ENCODE measurements at places on chromosomes 13 and 19. TPM values are rescaled to one million over a fixed set of nuclear protein-coding genes. Genes with fewer than 3 reads are reported as not detected.

- DNase-seq: no peak
These were observed 76.9 kb downstream of the ITGBL1 start for GRCh38 chr13:101529422-101529821.

GRCh38 chr13:44576351-44577235, 463 bp upstream of the TSC22D1 start:
- DNase-seq: peak; percentile 34

GRCh38 chr13:59423708-59424340, 739.9 kb downstream of the DIAPH3 start:
- DNase-seq: no peak

GRCh38 chr19:19238126-19238894, 26.6 kb downstream of the NCAN start:
- no peak for DNase-seq

DNA sequence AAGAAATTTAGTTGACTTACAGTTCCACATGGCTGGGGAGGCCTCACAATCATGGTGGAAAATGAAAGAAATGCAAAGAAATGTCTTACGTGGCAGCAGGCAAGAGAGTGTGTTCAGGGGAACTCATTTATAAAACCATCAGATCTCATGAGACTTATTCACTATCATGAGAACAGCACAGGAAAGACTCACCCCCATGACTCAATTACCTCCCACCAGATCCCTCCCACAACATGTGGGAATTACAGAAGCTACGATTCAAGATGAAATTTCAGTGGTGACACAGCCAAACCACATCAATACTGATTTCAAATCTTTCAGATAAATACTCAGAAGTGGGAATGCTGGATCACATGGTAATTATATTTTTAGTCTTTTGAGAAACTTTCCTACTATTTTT, 1357.9 kb downstream of the SLITRK5 start:
- DNase-seq: no peak

DNA sequence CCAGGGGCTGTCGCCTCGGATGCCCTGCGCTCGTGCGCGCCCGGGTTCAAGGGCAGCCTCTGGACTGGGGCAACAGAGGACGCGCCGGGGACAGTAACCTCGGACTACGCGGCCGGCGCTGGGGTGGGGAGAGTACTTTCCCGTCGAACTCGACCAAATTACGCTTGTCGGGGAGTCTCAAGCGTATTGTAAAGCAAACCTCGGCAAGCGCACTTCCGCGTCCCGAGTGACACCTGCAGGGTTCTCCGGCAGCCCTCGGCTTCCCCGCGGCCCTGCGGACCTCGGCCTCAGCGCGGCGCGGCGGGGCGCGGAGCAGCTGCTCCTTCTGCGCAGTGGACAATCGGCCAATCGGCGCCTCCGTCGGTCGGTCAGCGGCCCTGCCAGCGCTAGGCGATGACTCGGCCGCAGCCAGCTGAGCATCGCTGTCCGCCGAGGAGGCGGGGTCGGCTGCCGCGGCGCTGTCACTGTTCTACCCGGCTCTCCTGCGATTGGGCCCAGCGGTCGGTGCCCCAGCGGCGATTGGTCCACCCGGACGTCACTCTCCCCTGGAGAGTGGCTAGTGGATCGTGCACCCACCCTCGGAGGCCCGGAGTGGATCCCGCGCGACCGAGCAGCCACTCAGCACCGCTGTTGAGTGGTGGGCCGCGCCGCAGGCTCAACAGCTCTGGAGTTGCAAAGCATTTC, at the start of gene SLC46A3:
TSS of gene SLC46A3 (minus strand) at position 428 of the 684 bp plus-strand sequence. CDS start 972 bp downstream, outside the sequence.
- DNase-seq: peak; percentile 99

DNA sequence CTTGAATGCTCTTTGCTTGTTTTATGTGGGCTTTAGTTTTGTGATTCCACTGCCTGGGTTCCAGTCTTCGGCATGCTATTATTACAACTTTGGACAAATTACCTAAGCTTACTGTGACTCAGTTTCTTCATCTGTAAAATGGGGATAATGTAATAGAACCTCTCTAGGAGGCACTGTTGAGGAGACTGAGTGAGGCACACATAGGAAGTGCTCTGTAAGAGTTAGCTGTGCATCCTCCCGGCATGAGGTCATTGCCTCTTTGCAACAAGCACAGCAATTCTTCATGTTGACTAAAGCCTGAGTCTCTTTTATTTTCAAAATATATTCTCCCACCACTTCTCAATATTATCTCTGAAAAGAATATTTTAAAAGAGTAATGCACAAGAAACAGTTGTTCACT, 227.4 kb downstream of the DLEU7 start:
- no peak for DNase-seq

DNA sequence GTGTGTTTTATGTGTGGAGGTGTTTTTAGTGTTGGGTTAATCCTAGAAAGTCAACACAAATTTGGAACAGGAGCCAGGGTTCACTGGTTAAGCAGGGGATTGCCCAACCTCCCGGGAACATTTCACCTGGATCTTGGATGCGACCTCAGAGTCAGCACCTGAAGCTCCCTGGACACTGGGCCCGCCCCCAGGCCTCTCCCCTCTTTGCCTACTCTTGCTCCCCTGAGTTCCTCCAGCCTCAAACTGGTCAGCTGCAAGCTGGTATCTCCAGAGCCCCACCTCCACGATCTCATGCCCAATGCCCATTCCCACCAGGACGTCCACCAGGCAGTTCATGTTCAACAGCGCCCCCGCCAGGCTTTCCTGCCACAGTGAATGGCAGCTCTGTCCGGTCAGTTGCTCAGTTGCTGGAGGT, 9.7 kb downstream of the HSD17B14 start:
- no peak for DNase-seq

DNA sequence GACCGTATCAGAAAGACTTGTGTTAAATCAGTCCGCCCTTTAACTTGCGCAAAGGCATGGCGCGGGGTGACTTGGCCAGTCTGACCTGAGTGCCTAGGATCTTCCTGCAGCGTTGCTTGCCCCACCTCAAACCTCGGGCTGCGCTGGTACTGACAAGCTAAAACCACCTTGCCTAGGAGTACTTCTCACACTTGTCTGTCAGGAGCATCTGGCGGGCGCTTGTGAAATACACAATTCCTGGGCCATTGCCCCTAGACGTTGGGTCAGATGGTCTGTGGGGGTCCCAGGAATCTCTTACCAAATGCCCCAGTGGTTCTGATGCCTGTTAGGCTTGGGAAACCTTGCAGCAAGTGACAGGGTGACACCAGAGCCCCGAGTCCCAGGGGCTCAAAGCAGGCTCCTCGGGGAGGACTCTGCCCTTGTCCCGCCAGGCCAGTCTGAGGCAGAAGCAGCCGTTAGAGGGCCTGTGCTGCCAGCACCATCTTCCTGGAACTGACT, 12.9 kb downstream of the CEBPG start:
- DNase-seq: no peak

DNA sequence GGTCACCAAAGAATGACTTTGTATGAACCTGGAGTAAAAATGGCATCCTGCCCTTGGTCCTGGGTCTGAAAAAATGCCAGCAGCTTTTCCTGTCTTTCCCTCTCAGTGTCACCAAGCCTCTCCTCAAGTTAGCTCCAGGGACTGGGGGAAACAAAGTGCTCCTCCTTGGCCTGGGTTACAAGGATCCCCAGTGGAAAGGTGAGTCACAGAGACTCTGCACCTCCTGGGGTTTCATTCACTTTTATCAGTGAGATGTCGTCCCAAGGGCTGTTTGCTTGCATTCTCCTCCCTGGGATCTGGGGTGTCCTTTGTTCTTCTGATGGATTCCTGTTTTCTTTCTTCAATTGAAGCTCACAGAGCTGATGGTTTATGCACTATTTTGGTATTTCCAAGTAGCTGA, 93.2 kb upstream of the CSNK1A1L start:
- DNase-seq: no peak

- no peak for DNase-seq
These were observed 58.2 kb downstream of the USP12 start for GRCh38 chr13:27113436-27113835.

- DNase-seq: no peak
These were observed 569.0 kb upstream of the GPC6 start for GRCh38 chr13:92657565-92657964.

DNA sequence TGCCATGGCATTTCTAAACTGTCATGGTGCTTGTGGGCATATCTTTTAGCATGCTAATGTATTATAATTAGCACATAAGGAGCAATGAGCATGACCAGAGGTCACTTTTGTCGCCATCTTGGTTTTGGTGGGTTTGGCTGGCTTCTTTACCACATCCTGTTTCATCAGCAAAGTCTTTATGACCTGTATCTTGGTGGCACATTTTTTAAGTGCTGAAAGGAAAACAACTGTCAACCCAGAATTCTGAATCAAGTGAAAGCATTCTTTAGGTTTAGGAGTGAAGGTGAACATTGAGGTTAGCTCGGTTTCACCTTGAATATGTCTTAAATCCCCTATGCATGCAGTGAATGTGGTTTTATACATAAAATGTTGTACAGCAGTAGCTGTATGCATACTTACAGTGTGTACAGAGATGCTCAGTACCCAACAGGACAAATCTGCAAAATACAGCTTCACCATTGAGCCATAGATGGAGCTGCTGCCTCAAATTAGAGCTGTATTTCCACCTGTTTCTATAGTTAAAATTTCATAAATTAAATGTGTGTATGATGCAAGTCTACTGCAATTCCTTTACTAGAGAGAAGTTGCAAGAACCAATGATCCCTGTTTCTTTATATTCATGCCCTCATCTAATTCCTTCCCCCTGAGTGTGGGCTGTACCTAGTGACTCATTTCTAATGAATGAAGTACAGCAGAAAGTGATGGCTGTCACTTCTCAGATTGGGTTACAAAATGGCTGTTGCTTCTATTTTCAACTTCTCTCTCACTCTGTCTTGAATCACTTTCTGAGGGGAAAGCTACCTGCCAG, 25.2 kb upstream of the IGSF23 start:
- no peak for DNase-seq

DNA sequence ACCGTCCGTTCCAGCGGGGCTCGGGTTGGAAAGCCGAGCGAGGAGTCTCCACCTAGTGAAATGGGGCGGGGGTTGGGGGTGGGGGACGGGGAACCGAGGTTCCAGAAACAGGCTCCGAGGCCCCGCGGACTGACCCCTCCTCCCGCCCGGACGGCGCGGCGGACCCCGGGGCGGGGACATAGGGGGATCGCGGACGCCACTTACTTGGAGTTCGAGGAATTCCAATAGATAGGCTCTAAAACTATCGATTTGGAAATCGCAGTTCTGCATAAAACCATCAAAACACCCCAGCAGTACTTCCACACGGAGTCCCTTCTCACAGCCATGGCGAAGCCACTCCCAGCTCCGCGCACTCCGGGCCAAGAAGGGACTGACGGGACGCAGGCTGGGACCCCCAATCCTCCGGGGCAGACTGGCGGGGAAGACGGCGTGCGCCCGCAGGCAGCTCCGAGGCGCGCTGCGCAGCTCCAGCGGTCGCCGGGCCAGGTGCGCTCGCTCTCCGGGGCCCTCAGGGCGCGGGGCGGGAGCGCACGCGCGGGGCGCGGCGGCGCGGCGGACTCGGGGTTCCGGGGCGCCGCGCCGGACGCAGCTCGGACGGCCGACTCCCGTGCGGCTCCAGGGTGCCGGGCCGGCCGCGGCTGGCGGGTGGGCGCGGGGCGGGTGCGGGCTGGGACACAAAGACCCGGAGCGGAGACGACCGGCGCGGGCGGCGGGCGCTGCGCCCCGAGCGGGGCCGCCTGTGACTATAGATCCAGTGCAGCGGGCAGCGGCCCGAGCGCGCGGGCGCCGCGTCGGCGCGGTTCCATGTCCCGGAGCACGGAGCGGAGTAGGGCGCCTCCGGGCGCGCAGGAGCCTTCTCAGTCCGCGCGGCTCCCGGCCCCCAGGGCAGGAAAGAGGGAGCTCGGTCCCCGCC, 567 bp downstream of the EFNB2 start:
- peak; percentile 52 for DNase-seq

C1QTNF9B gene
- total RNA-seq: 0.34 TPM

SYT3 gene
- 0.50 TPM for total RNA-seq

DGKH gene
- 3.9 TPM for total RNA-seq

LSM7 gene
- total RNA-seq: 33.0 TPM

CEACAM7 gene
- not detected for total RNA-seq

KIR3DL2 gene
- 0.11 TPM for total RNA-seq

Data from right cardiac atrium (tissue), 5 donors.